ENCODE measurements at places on chromosomes 12 and 14. TPM values are rescaled to one million over a fixed set of nuclear protein-coding genes. Genes with fewer than 3 reads are reported as not detected.

Gene PKP2
- total RNA-seq: 9.3 TPM

Gene SH2B3
- total RNA-seq: 5.8 TPM

Gene ITGA7
- 0.90 TPM for total RNA-seq

Gene SLC17A8
- total RNA-seq: not detected

Gene NINJ2
- 0.53 TPM for total RNA-seq
